ENCODE measurements at places on chromosomes 3 and 15.
A peak's percentile ranks its signal among the peaks of the same experiment; 100 is the strongest.

DNA sequence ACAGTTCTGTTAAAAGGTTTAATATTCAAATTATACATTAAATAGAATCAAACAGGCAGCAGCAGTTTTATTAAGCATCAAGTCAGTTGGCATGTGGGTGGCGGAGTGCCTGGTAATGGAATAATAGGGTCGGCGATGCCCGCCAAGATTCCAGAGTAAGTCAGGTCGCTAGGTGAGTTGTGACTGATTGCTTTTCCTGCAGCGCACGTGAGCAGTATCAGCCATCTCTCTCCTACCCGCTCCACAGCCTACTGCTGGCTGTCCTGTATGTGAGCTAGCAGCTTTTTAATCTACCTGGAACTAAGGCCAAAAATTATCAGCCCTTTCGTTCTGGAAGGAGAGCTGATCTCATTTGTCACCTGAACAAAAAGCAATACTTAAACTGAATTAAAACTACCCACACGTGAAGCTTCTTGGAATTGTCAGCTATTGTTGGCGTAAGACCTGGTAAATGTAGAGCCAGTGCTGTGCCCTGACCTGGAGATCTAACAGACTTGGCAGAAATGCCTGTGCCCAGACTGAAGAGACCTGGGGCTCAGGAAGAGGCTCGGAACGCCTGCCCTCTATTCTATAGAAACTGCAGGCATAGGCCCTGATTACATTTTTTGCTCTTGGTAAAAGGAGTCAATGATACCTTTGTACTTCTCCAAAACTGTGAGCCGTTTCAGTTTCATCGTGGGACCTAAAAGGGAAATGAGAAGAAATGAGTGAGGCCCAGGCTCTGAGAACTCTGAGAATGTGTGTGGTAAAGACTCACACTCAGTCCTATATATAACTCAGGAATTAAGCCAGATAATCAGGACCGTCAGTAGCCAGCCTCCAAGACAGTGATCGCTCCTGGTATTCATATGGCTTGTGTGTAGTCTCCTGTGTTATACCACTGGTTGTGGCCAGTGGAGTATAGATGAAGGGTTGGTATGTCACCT is 21.9 kb downstream of the IDH3A start:
- no peak for DNase-seq

DNA sequence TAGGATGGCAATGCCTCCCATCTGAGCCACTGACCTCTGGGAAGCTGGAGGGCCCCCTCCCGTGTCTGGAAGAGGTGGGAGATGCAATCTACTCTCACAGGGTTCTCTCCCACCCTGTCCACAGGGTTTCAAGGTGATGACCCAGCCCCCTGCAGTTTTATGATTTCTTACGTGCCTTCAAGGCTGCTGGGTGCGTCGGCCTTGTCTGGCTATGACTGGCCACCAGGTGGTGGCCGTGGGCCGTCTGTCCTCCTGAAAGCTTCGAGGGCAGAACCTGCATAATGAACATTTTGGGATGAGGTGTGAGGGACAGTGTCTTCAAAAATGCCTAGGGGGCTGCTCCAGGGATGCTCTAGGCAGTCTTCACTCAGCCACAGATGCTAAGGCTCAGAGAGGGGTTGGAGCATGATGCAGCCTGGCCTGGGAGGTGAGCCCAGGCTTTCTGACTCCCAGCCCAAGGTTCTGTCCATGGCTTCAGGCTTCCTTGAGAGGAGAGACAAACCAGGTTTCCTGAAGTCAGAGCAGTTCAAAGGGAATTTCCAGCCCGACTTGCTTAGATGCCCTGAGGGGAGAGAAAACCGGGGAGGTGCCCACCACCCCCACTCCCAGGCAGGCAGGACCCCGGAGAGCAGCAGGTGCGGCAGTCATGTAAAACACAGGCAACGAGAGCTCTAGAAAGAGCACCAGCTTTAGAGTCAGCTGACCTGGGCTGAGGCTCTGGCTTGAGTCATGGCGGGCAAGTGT is 18.7 kb downstream of the ISG20 start:
- DNase-seq: peak; percentile 11

GRCh38 chr3:17946619-17947018 is 204.2 kb upstream of the TBC1D5 start:
- no peak for DNase-seq

DNA sequence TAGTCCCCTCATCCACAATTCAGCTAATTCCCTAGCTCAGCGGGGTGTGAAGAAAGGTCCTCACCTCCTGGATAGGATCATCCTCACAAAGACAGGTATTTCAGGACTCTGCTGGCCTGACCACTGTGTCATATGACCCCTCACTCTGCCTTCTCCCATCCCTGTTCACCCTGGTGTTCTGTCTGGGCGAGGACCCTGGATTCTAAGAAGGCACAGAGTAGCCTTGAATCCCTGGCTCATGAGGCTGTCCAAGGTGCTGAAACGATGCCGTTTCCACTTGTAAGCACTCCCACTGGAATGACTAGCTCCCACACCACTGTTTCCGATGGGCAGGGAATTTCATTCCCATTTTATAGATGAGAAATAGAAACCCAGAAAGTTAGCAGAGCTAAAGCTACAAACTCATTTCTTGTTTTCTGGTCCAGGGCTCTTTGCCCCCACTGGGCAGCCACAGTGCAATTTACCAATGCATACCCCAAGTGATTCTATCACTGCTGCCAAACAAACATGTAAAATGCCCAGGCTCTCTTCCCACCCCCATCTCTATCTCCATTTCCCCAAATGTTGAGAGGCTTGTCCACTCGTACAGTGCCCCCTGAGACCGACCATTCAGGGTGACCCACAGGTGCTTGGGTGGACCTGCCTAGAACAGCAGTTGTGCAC is 83.2 kb downstream of the RAB11A start:
- no peak for DNase-seq

DNA sequence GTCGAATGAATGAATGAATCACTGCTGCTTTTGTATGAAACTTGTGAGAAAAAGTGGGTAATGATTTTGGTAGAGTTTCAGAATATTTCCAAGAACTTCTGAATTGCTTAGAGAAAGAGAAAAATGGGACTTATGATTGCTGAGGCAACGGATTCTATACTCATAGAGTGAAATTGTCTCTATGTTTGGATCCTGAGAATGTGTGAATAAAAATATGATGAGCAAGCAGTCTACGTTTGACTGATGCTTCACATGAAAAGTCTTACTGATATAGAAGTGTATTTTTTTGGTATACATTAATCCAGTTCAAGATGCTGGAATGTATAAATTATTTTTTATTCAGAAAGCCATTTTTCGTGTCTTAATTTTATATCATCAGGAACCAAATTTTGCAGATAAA is 441.1 kb downstream of the NLGN1 start:
- no peak for DNase-seq

Data from CD4-positive, alpha-beta T cell treated with Interleukin-4 for 1 hour (primary cell).